ENCODE measurements at places on chromosomes 16 and 17.

GRCh38 chr17:11935734-11936406 is 61.4 kb downstream of the ZNF18 start:
- peak; percentile 15 for DNase-seq

DNA sequence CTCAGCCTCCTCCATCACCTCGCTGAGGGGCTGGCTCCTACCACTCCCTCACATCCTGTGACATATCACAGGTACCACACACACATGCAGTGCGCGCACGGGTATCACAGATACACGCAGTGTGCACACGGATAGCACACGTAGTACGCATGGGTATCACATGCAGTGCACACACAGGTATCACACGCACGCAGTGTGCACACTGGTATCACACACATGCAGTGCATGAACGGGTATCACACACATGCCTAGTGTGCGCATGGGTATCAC is 30.1 kb downstream of the ACSF3 start:
- no peak for DNase-seq

DNA sequence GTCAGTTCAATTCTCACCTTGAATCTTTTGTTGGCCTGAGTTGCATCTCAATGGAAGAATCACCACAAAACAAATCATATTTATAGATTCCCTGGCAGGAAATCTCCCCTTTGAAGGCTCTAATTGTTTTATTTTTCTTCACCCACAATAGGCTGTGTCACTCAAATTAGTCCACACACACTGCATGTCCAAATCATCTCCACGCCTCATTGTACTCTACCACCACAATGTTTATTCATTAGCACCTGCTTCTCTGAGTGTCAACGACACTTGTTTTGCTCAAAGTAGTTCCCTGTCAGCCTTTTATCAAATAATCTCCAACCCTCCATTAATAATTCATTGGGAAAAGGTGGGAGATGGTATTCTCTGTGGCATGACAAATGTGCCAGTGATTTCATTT is 164.3 kb downstream of the ABCC12 start:
- no peak for DNase-seq

- no peak for DNase-seq
Observed at GRCh38 chr16:24409045-24409444, 130.3 kb upstream of the RBBP6 start.

DNA sequence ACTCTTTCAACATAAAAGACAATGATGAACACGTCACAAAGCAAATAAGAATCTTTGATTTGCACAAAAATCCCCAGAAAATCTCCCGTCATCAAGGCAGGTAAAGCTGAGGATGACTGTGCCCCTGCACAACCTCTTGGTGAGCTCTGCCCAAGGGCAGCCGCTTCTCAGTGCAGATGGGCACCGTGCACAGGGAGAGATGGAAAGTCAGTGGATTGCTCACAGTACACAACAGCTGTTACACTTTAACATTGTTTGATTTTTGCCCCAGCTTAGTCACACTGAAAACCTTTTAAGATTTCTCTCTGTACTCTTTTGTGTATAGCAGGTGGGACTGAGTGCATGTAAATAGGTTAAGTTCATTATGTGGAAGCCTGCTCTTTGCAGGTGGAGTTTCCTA is 104.2 kb downstream of the CDK5R1 start:
- DNase-seq = no peak

- DNase-seq = no peak
Observed at GRCh38 chr17:60586288-60586974, 13.6 kb upstream of the PPM1D start.

- DNase-seq = no peak
Observed at GRCh38 chr16:57578521-57579360, 36.3 kb downstream of the ADGRG5 start.

- DNase-seq = no peak
Observed at GRCh38 chr16:3112058-3112880, at the start of gene ZNF205. Gene ZNF205 (plus strand): TSS chr16:3112586. CDS start chr16:3113431, 845 bp downstream.

- no peak for DNase-seq
Observed at GRCh38 chr17:8159032-8159400, 3.7 kb downstream of the VAMP2 start.

GRCh38 chr17:5049314-5049841 is 14.2 kb upstream of the SLC52A1 start:
- no peak for DNase-seq

GRCh38 chr16:60150907-60151306 is 1416.8 kb upstream of the GOT2 start:
- no peak for DNase-seq

- no peak for DNase-seq
Observed at GRCh38 chr17:78330570-78331224, 29.2 kb downstream of the SOCS3 start.

GRCh38 chr16:12613131-12613991 is 190.3 kb downstream of the CPPED1 start:
- peak; percentile 38 for DNase-seq

DNA sequence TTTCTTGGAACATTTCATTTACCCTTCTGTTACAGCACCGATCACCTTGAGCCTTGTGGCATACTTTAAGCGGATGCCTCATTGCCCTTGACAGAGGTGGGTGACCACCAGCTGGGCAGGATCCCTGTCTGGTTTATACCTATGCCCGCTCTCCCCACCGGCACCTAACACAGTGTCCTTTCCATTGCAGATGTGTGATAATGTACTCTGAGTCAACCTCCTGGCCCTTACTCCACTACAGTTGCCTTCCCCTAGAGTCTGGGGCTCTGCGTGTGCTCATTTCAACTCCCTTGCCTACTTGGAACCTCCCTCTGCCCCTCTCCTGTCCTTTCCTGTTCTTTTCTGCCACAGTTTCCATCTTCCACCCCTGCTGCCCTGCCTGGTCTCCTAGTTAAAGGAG is 60.2 kb upstream of the MED13 start:
- DNase-seq = no peak

GRCh38 chr17:7988750-7989178 is 13.7 kb upstream of the GUCY2D start:
- DNase-seq = peak; percentile 35

GRCh38 chr17:77435272-77436057 is 294.7 kb downstream of the SEC14L1 start:
- no peak for DNase-seq

- DNase-seq = peak; percentile 3
Observed at GRCh38 chr16:50121721-50122445, 31.2 kb upstream of the TENT4B start.

- DNase-seq = no peak
Observed at GRCh38 chr17:61475726-61476125, 23.5 kb downstream of the TBX4 start.

GRCh38 chr16:88719267-88719932 is 13.1 kb downstream of the CTU2 start:
- DNase-seq = no peak

- DNase-seq = no peak
Observed at GRCh38 chr17:27793168-27793905, 7.0 kb downstream of the NOS2 start.

DNA sequence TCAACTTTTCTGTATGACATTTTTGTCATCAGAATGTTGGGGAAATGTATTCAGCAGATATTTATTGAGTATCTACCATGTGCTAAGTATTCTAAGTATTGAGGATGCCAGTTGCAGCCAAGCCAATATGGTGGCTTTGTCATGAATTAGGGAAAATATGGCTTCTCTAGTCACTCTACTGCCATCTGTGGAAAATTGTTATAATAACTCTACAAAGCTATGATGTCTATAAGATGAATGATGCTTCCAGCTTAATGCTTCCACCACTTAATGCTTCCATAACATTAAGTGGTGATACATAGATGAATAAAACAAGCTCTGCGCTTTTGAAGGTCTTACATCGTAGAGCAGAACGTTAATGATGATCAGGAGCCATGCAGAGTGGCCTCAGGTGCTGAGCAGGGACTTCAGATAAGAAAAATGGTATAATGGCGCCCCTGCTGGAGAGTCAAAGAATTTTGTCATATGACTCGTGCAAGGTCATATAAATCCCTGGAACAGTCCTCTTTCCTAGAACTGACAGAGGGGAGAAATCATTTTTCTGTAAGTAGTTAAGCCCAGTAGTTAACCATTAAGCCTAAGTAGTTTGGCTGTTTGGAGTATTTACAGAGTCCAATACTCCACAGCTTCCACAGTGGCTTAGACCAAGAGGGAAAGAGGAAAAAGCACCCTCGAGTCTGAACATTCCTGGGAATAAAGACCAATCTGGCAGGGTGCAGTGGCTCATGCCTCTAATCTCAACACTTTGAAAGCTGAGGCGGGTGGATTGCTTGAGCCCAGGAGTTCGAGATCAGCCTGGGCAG is 2.7 kb upstream of the TMIGD1 start:
- peak; percentile 24 for DNase-seq

- no peak for DNase-seq
Observed at GRCh38 chr16:20871258-20871657, 28.9 kb downstream of the DCUN1D3 start.

GRCh38 chr16:73124097-73124652 is 76.2 kb upstream of the ZFHX3 start:
- no peak for DNase-seq

DNA sequence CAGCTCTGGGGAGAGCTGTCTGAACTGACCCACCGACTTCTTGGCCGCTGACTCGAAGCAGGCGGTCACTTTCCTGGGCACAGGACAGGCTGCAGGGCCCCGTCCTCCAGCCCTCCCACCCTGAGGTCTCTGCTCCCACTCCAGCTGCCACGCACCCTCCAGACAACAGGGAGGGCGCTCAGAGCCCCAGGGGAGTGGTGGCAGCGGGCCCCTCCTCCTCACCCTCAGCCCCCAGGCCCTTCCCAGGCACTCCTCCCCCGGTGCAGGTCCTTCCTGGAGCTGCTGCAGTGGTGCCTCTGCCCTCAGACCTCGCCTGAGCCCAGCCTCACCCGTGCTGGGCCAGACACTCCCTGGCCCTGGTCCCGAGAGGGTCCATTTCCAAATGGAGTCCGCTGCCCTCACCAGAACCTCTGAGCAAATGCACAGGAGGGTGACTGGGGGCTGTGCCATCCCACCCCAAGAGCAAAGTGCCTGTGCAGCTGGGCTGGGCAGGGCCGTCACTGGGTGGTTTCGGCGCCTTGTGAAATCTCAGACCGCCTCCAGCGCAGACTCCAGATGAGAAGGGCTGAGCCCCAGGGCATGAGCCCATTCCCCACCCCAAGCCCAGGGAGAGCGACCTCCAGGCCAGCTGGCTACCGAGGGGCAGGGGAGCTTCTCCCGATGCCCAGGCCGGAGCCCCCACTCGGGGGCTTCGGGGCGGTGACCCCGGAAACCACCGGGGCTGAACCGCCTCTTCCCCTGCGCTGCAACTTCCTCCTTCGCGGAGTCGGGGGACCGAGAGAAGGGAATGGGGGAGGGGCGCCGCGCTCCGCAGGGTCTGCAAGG is 717 bp downstream of the CYBA start:
- no peak for DNase-seq

DNA sequence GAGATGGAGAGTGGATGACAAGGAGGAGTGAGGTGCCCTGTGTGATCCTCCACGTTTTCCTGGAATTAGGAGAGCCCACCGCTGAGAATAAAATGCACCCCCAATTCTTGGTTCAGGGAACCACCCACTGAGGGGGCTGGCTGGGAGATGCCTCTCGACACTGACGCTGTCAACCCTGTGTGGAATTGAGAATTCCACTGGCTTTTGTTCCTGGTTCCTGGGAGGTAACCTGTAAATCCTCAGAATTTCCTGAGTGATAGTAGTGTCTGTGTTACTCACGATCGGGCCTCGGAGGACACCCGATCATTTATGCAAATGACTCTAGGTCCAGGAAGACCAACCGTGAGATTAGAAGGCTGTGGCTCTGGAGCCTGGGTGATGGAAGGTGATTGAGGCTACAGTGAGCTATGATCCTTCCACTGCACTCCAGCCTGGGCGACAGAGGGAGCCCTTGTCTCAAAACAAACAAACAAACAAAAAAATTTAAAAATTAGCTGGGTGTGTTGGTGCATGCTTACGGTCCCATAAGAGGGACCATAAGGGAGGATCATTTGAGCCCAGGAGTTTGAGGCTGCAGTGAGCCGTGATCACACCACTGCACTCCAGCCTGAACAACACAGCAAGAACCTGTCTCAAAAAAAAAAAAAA is 11.7 kb upstream of the PRPSAP1 start:
- no peak for DNase-seq

DNA sequence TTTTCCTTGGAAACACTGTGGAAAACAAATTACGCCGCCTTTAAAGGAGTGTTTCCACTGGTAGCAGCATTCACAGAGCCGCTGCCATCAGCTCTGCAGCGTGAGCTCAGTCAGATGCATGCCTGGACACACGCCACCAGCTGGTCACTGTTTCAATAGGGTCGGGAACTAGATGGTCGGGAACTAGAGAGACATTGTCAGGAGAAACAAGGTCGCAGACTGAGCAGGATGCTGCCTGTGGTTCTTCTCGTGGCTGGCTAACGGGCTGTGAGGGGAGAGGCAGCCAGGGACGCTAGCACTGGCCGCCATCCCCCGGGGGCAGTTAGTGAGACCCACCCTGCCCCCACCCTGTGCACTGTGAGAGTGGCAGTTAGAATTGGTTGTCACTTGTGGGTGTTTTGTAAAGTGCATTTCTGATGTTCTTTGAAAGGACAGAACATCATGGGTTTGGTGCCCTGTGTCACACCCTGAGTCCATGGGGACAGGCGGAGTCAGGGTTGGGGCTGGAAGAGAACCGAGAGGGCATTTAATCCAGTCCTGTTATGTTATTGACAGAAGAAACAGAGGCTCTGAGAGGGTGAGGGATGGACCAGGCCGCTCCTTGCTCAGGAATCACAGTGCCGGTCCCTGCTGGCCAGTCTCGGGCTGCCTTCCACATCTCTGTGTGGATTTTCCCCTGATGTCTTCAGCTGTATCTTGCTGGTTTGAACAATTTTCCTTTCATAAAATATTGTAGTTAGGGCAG is 86.3 kb downstream of the SPECC1 start:
- no peak for DNase-seq

GRCh38 chr17:10526517-10526916 is 8.2 kb upstream of the MYH1 start:
- DNase-seq = no peak

Data from stimulated activated CD4-positive, alpha-beta T cell treated with anti-CD3 and anti-CD28 coated beads, Interleukin-4, amount 100 ng/mL, for 48 hours (primary cell).